ENCODE measurements at places on chromosomes 3 and 15. TPM values are rescaled to one million over a fixed set of nuclear protein-coding genes. Genes with fewer than 3 reads are reported as not detected.

DNA sequence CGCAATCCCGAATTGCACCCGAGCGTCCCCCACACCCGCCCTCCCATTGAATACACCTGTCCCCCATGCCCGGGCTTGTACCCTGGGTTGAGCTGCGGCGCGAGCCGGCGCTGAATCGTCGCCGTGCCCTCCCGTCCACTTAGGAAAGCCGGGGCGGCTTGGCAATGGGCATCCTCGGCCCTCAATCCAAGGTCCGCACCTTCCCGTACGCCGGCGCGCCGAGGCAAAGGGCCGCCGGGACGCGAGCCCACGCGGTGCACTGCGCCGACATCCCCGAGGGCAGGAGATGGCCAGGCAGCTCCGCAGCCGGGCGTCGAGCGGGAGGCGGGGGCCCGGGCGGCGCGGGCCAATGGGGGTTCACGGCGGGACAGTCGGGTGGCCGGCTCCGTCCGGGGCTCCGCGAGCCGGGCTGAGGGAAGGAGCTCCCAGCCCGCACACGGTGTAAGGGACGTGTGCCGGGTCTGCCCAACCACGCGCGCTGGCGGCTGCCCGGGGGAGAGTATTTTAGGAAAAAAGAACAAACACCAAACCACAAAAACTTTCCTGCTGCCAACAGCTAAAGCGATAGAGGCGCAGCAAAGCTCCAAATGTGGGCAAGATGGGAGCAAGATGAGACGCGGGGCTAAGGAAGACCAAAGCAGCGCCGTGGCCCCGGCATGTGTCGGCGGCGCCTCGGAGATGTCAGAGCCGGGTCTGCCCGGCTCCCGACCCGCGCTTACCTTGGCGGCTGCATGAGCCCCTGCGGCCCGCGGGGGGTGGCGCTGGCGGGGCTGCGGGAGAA is 621 bp downstream of the RGMA start:
- H3K36me3 ChIP-seq: peaks cover 2% of the 10 kb centered on the region
- no peak for DNase-seq
- H3K4me3 ChIP-seq: peak overlapping the region; percentile 77
- peak overlapping the region; percentile 28 for H3K27ac ChIP-seq

- H3K4me1 ChIP-seq: peaks cover 20% of the 10 kb centered on the region
- H3K27me3 ChIP-seq: no peaks in the 10 kb centered on the region
- DNase-seq: no peak
- H3K4me3 ChIP-seq: no peak overlapping the region
Observed at GRCh38 chr15:95044745-95045417, 813.5 kb downstream of the MCTP2 start.

SLCO3A1 gene
- total RNA-seq: 3.7 TPM

RNF168 gene
- total RNA-seq: 19.5 TPM

TARS3 gene
- 12.7 TPM for total RNA-seq

Measured in chondrocyte (in vitro differentiated cells).